ENCODE measurements at places on chromosomes 5 and 9.

- DNase-seq, result no peak
These were observed 100.8 kb upstream of the RANBP3L start for GRCh38 chr5:36402512-36402906.

DNA sequence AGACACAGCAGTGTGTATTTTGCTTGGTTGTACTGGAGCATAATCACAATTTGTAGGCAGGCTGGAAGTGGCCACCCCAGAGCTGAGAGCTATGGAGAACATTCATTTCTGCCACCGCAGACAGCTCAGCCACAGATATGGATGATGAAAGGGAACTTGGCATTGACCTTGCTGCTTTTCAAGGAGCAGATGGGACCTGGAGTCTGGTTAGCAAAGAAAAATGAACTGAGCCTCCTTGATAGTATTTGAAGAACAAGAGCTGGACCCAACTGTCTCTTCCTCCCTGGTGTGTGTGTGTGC, 395.2 kb upstream of the ZNF462 start:
- no peak for DNase-seq

DNA sequence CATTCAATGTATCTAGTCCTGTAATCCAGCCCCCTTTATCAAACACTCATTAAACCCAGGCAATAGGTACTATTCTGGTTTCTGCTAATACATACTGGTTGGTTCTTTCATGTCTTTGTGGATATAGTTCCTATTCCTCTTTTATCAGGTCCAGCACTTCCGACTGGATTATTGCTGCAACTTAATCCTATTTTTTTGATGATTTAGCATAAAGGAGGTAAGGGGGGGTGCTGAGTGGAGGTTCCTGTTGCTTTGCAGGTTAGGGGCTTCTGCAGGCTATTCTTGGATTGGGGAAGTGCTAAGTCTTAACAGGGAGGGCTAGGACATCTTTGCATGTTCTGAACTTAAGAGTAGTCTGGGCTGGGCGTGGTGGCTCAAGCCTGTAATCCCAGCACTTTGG, 377.7 kb downstream of the FGF10 start:
- DNase-seq, result no peak

DNA sequence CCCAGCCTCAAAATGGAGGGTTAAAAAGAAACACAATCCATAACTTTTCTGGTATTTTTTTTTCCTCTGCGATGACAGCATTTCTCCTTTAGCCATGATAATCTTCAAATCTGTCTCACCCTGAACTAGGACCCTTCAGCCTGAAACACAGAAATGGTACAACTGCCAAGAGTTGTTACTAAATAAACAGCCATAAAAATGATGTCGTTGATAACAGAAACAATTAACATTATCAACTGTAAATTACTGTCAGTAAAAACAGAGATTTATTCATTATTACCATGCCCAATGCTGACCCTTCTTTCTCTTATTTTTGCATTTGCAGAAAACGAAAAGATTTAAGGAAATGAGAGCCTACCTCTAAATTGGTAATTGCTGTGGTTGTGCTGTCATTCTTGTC, 19.4 kb upstream of the MIER3 start:
- no peak for DNase-seq

GRCh38 chr5:66769839-66770617, 173.8 kb downstream of the MAST4 start:
- DNase-seq, result no peak

- no peak for DNase-seq
These were observed 48.3 kb upstream of the SPATA31E1 start for GRCh38 chr9:87834357-87834756.

- no peak for DNase-seq
These were observed 29.3 kb upstream of the CRB2 start for GRCh38 chr9:123326662-123327093.

DNA sequence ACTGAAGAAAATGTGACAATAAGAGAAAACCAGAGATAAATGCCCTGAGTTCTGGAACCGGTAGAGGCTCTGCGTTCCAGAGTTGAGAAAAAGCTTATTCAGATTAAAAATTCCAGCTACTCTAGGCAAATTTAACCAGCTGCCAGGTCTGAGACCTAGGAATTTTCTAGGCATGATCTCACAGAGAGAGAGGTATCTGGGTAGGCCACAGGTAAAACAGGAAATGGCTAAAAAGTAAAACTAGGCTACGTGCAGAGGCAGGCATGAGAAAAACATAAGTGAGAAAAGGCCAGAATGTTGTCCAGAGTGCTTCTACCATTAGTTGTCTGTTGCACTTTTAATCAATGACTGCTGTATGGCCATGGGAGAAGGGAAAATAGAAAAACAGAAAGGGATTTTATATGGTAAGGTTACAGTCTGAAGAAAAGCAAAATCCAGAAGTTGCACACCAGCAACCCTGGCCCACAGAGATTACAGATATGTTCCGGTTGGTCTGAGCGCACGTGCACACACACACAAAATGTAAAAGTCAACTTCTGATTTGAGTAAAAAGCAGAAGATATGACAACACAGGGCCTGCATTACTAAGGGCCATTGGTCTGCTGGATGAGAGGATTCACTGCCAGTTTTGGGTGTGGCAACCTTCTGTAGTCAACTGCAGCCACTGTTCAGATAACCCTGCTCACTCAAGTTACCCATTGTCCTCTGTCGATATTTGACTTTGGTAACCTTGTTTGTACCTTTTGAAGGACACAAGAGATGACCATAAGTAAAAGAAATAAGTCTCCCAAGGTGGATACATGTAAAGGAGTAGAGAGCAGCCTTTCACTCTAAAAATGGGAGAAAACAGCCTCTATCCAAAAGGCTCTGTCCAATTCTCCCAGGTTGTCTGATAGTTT, 266.0 kb downstream of the DTWD2 start:
- DNase-seq, result no peak

DNA sequence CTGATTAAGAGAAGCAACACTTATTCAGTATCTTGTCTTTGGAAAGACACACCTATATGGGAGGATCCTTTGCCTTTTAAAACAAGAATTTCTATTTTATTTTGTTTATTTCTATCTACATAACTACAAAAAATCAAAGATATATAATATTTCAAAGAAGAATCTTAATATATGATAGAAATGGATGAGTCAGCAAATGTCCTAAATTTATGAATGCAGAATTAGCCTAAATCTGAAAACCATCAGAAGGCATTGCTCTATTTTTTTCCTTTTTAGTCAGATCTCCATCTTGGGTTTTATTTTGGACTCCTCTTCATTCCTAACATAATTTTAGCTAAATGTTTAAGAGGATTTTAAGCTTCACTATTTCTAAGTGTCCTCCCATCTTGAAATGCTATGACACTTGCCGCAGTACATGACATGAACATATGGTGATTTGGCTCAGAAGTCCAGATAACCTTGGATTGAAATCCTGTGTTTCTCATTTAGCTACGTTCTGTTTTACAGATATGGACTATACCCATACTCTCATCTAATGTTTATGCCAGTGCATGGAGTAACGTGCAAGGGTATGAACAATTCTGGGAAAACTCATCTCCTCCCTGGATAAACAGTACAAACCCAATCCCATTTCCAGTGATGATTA, 1322.8 kb upstream of the DMAC1 start:
- no peak for DNase-seq

DNA sequence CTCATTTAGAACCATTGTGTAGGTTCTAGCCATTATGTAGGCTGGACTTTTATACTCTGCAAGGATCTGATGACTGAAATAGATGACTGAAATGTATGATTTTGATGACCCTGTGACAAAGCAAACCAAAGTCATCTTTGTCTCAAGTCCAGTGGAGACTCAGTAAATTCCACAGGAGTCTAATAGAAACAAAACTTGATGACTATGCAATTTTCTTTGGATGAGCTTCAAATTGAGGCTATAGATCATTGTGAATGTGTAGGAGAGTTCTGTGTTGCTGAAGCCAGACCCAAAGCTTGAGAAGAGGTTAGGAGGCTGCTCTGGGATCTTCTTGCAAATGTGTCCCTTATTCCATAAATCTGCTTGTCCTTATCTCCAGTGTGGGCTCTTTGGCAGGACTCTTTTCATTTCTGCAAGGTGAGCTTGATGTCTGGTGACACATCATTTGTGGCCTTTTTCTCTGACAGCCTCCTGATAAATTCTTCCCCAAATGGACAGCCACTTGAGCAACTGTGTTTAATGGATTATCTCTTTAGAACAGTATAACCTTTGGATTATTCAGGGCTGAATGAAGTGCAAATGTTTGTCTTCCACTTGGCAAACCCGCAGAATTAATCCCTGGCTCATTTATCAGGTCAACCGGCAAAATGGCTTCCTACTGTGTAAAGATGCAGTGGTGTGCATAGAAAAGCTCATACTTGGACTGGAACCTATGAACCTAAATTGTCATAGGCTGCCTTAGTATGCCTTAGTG, 235.1 kb upstream of the ANKH start:
- no peak for DNase-seq

DNA sequence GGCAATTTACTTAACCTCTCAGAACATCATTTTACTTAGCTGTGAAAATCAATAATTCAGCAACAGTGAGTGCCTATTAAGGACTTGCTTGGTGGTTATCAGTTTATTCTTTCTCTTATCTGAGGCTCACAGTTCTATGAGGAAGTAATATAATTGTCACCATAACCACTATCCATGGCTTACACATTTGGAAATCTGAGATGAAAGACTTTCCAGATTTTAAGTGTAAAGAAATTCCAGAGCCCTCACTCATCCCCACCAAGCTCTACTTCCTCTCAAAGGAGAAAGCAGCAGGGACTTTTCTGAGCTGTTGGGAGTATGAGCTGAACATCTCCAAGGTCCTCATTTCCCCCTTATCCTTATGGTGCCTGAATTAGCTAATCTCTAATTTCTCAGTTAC, 321.5 kb downstream of the FBXL7 start:
- DNase-seq, result no peak

DNA sequence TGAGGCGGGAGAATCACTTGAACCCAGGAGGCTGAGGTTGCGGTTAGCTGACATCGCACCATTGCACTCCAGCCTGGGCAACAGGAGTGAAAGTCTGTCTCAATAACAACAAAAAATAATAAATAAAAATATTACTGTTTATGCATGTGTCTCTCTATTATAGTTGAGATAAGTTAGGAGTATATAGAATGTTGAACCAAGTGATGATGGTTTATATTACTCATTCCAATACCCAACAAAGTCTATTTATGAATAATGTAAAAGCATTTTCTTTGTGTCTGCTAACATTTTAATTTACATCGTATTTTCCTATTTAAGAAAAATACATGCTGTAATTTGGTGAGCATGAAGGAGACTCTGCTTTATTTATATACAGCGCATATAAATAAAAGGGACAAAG, 35.8 kb downstream of the CREBRF start:
- DNase-seq, result no peak

DNA sequence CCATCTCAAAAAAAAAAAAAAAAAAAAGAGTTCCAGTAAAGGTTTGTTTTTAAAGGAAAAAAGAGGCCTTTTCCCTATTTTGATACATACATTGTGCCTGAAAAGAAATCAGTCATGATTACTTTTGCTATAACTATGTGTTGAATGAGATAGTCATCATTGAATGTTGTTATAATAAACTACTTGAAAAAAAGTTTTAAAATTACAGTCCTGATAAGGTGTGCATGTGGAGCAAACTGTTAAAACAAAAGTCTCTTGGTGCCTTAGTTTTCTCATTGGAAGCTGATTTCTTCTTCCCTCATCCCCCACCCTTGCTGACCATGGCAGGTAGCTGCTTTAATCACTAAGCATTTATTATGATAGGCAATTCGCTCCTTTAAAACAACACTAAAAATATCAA, 172.3 kb upstream of the TBCA start:
- no peak for DNase-seq

DNA sequence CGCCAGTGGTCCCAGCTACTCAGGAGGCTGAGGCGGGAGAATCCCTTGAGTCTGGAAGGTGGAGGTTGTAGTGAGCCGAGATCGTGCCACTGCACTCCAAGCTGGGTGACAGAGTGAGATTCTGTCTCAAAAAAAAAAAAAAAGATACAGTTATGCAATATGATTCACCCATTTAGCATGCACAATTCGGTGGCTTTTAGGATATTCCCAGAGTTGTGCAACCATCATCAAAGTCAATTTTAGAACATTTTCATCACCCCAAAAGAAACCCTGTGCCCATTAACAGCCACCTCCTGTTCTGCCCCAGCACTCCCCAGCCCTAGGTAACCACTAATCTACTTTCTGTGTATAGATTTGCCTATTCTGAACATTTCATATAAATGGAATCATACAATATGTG, 4.3 kb upstream of the DHFR start:
- no peak for DNase-seq

All from fibroblast of the conjunctiva (primary cell).